ENCODE measurements at places on chromosomes 4 and X. TPM values are rescaled to one million over a fixed set of nuclear protein-coding genes. Genes with fewer than 3 reads are reported as not detected.

The PCYT1B gene
- total RNA-seq = 0.15 TPM

The SULT1B1 gene
- total RNA-seq = under 0.01 TPM

The DHX15 gene
- total RNA-seq = 103 TPM

The NUDT10 gene
- total RNA-seq = 5.2 TPM

The SHROOM4 gene
- total RNA-seq = 0.44 TPM

The CXorf51B gene
- total RNA-seq = not detected

The STPG2 gene
- total RNA-seq = under 0.01 TPM

The MAGEA9B gene
- not detected for total RNA-seq
